ENCODE measurements at places on chromosomes 5 and 9.

DNA sequence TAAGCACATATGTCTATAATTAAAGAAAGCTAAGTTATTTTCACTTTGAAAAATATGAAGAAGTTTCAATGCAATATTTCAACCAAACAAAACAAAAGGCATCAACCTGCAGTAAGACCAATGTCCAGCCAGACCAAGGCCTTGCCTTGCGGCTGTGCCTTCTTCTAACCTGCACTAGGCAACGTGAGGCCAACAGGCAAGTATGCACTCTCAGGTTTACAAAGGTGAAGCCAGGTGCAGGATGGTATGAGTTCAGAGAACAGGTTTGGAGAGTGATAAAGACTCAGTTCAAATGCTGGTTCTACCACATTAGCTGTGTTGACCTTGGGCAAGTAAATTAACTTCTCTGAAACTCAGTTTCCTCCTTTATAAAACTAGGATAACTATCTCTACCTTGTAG lies 79.3 kb downstream of the KLHL3 start:
- DNase-seq: no peak

DNA sequence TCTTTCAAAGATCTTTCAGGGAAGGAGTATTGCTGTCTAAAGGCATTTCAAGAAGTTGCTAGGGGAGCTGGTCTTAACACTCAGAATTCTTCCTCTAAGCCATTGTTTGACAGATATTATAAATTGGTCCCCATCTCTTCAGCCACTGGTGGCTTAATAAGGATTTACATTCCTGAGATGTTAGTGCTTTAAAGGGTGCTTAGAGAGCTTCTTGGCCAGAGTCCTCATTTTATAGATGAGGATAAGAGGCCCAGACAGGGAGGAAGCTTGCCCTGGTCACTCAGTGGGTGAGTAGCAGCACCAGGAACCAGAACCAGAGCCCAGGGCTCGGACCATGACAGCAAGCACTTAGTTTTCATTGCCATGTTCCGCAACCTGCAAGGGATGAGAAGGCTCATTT lies 53.2 kb downstream of the GALNT10 start:
- DNase-seq: no peak

- DNase-seq: no peak
Observed at GRCh38 chr5:761854-762710, 22.4 kb downstream of the ZDHHC11B start.

DNA sequence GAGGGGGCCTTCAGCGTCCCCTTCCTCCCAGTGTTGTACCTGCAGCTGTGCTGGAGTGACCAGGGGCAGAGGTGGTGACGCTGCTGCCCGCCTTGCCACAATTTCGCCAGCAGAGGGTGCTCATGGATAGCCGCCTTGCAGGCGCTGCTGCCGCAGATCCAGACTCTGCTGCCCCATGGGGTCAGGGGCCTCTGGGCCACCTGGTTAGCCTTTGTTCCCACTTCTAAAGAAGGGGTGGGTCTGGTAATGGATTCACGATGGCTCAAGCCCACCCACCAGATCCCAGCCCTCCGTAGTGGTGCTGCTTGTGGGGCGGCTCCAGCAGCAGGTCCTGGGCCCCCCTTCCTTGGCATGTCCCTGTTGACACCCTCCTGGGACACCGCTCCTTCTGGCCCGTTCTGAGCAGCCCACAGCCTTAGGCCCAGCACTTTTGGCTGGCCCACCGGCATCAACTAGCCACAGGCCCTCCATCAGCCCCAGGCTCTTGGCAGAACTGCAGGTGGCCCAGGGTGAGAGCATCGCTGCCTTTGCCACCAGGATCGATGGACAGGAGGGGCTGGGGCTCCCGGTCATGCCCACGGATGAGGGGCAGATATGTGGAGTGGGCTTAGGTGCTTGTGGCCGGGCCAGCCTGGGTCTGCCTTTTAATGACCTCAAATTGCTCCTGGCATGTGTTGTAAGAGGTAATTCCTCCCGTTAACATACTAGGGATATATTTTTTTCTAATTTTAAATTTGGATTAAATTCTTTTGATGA lies 57.2 kb downstream of the COL5A1 start:
- peak; percentile 38 for DNase-seq

- DNase-seq: no peak
Observed at GRCh38 chr5:41834506-41834905, 35.7 kb downstream of the OXCT1 start.

DNA sequence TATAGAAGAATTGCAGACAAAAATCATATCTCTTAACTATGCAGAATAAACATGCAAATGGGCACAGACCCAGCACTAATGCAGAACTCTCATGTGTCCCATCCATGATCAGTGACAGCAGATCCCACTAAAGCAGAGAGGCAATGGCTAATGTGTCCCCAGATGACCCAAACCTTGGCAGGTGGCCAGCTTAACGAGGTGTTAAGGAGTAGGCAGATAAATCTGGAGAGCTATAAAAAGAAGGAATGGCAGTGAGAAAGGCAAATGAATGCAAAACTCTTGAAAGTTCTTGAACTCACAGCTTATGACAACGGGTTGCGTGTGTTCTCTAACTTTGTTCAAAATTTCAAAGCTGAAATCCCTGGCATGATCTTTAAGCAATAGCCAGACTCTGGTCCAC lies 265.4 kb downstream of the RASEF start:
- no peak for DNase-seq

DNA sequence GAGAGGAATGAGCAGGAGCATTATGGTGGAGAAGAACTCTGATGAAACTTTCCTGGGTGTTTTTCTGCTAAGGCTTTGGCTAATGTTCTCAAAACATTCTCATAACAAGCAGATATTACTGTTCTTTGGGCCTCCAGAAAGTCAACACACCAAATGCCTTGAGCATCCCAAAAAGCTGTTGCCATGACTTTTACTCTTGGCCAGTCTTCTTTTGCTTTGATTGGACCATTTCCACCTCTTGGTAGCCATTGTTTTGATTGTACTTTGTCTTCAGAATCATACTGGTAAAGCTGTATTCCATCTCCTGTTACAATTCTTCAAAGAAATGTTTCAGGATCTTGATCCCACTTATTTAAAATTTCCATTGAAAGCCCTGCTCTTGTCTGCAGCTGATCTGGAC lies 139.6 kb downstream of the MAN2A1 start:
- no peak for DNase-seq

GRCh38 chr5:96636046-96636445 lies 26.1 kb upstream of the CAST start:
- no peak for DNase-seq

DNA sequence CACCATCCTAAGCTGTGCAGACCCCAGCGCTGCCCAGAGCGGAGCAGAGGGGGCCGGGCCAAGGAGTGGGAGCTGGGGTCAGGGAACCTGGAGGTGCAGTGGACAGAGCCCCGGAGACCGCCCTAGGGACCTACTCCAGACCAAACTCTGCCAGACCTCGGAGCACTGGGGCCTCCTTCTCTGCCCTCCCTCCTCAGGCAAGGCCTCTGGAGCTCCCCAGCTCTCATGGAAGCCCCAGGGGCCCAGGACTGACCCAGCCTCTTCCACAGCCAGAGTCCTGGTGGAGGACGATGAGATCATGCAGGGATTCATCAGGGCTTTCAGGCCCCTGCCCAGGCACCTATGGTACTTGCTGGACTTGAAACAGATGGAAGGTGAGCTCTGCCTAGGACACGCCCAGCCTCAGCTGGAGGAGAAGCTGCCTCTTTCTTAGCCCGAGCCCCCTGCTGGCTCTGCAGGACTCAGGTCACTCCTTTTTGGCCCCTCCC lies 3.6 kb downstream of the PAEP start:
- DNase-seq: no peak

DNA sequence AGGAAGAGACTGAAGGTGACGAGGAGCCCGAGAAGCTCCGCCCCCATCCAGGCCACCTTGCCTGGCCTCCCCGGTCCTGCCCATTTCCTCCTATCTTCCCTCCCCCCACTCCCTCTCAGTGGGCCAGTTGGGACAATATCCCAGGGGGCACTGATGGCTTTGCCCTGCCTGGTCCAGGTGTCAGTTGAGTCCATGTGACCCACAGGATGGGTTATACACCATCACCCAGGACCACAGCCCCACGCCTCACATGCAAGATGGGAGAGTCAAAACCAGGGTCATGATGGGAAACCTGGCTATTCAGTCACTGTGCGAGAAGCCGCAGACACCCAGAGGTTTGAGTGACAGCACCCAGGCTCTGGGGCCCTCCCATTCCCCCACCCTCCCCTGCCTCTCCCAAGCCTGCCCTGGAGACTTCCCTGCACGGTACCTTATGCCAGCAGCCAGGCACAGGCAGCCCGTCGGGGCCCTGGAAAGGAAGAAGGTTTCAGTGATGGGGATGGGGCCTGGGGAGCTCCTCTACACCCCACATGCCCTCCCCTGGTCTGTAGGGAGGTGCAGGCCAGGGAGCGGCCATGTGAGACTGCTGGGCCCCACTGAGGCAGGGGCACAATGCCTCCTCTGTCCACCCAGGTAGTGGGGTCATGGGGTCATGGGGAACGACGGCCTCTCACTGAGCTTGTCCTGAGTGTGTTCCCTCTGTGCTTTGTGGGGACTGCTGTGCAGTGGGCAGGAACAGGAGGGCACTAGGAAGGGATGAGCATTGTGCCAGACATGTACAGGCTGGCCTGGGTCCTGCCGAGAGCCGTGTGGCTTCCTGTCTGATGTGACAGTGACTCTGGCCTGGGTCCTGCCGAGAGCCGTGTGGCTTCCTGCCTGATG lies 6.3 kb upstream of the PHYKPL start:
- no peak for DNase-seq

GRCh38 chr9:130212543-130213297 lies 40.5 kb downstream of the NCS1 start:
- no peak for DNase-seq

DNA sequence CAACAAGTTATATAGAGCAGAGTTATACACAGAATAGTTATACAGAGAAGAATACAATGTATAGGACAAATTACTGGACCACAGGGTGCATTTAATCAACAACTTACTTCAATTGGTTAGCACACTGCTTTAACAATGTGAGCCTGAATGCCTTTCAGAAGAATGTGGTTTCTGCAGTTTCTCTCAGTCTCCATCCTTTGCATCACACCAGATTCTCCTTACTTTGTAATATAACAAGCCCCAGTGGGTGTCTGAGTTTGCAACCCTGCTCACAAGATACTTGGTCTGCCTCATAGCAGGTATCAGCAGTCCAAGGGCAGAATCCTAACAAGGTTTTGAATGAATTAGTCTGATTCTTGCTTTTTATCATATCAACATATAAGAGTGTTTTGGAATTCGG lies 114.6 kb downstream of the GABRB2 start:
- DNase-seq: no peak

GRCh38 chr5:134095887-134096589 lies 18.4 kb upstream of the TCF7 start:
- DNase-seq: no peak

- DNase-seq: no peak
Observed at GRCh38 chr5:124634741-124635323, 111.6 kb downstream of the ZNF608 start.

GRCh38 chr9:134922066-134922931 lies 4.6 kb upstream of the FCN1 start:
- DNase-seq: no peak

- no peak for DNase-seq
Observed at GRCh38 chr9:37417857-37418618, 4.5 kb upstream of the GRHPR start.

DNA sequence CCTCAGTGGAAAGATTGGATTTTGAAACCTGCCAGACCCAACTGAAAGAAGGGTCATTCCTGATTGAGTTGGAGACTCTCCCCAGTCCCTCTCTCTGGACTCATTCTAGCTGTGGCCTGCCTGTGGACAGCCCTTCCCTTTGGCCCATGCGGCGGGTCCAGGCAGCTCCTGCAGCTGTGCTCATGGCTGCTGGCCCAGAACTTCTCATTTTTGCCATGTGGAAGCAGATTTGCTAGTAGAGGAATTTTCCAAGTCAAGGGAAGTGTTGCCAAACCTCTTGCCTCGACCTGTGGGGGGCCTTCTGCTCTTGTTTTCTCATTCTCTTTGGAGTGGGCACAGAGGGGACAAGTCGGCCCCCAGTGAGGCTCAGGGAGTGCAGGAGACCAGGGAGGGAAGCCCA lies 89.2 kb downstream of the ANKRD33B start:
- DNase-seq: no peak

DNA sequence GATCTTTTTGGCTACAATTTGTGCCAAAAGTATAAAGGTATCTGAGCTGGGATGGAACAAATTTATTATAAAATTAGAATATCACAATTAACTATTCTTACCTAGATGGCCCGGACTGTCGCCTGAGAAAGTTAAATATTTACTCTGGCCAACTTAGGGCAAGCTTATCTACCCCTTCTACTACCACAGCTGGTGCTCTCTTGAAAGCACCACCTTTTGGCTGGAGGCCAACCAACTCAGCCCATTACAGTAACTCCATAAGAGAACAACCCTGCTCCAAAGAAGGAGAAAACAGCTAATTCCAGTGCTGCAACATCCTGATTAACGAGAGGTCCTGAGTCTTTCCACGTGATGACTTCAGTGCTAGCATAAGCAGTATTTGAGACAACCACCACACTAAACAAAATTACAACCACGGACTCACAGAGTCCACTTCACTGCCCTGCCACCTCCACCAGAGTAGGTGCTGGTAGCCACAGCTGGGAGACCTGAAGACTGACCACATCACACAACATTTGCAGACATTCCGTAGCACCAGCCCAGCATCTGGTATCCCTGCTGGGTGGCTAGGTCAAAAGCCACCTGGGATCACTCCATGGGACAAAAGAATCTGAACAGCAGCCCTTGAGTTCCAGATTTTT lies 43.2 kb downstream of the RGMB start:
- DNase-seq: no peak

GRCh38 chr5:375921-376798 lies 54.6 kb downstream of the AHRR start:
- DNase-seq: peak; percentile 6

DNA sequence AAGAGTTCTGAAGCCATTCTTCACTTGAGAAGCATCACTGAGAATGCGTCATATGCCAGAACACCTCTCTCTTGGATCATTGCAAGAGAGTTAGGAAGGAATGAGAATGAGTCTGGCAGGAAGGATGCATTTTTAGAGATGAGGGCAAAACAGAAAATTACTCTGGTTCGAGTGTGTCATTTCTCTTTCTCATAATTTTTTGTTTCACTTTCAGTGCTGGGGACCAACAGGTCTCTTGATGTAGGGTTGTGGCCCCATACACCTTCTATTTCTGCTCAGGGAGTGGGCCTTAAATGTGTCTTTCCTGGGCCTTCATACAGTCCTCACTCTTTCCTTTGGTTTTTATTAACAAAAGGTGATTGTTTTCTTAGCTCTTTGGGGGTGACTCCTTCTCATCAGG lies 302.4 kb downstream of the NR3C1 start:
- DNase-seq: peak; percentile 30

DNA sequence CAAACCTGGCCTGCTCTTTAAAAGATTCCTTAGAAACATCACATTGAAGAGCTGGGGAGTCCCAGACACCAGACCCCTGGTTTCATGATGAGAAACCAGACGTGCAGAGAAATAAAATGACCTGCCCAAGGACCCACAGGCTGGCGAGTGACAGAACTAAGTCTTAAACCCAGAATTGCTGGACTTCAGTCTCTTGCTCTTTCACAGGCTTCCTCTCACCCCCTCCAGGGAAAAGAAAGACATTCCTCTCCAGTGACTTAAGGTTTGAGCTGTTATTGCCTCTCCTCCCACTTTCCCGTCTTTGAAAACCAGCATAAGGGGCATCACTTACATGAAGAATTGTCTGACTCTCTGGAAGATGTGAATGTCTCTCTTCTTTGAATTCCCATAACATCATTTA lies 535.2 kb downstream of the IRX1 start:
- DNase-seq: no peak

- DNase-seq: no peak
Observed at GRCh38 chr9:80968611-80969010, 720.7 kb downstream of the TLE1 start.

Data from T-helper 2 cell treated with Interferon-gamma antibody and Interleukin-4, amounts not matched to agents 5 μg/mL and 100 μg/mL, for 36 hours (primary cell).